ENCODE measurements at places on chromosomes 2 and 18.

GRCh38 chr18:22194151-22194598, 24.8 kb downstream of the GATA6 start:
- no peak for DNase-seq

DNA sequence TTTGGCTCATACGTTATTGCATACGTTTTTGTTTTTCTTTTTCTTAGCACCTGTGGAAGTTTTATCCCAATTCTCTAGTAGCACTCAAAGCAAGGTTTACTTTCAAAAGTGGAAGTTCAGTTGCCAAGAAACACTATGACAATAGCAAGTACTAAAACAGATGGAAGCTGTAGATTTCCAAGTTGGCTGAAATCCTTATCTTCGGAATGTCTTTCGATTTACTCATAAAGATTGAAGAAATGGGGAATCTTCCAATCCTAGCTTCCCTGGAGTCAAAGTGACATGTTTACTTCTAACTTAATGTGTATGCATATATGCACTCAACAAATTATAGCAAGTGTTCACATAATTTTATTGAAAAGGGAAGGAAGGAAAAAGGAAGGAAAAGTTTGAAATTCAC, 307.4 kb downstream of the CTNNA2 start:
- no peak for DNase-seq

DNA sequence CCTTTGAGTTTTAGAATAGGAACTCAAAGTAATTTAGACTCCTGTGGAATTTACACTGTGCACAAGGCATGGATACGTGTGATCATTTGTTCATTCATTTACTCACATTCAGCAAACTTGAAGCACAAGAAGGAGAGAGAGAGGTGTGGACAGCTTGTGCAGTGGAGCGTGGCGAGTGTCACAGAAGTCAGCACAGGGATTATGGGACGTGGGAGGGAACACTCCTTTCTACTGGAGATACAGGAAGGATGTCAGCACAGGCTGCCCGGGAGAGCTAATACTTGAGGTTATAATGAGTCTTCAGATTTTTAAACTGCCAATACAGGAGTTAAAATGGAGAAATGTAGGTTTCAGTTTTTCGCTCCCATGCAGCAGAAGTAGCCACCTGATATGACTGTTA, 7.0 kb downstream of the FAM228A start:
- DNase-seq, result no peak

DNA sequence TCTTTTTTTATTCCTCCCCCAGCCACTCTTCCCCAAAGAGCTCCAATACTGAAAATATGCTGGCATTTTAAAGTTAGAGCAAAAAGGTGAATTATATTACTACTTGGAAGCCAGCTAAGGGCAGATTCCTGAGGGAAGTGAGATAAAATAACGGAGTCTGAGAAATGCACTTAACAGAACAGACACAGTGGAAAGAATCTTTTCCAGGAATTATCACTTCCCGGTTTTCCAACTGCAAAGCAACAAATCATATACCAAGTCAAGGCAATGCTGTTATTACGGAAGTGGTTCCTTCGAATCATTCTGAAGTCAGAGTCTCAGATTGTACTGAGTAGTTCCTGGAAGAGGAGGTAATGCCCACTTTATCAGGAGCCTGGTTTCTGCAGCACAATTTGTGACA, 435.0 kb upstream of the SPRED2 start:
- no peak for DNase-seq

DNA sequence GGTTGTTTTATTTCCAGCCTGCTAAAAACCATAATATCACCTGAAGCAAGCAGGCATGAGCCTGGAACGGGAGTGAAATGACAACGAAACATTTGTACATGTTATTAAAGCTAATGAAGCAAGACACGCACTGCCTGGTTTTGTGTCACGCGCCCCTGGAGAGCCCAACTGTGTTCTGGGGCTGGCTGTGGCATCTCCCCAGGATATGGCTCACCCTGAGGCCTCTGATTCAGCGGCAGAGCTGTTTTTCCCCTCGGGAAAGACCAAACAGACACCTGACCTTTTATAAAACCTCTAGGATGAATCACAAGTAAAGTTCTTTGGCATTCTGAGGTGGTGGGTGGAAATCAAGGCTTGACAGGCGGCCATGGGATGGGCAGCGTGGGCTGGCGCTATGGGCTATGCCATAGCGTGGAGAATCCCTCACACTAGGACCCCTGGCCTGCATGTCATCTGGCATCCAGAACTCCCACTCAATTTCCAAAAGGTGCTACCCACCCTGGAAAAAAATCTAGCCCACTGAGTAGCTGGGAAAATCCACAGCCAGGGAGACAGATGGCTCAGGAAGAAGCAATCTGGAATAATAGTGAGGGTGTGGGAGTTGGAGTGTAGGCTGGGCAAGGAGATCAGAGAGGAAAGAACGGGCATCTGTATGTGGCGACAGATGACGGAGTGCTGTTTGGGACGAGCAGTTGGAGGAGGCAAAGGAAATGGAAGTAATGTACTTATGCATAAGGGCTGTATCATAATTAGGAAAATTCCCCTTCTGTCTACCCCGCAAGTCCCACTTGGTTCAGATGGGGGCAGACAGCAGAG, 262.0 kb downstream of the AFF3 start:
- DNase-seq, result no peak

DNA sequence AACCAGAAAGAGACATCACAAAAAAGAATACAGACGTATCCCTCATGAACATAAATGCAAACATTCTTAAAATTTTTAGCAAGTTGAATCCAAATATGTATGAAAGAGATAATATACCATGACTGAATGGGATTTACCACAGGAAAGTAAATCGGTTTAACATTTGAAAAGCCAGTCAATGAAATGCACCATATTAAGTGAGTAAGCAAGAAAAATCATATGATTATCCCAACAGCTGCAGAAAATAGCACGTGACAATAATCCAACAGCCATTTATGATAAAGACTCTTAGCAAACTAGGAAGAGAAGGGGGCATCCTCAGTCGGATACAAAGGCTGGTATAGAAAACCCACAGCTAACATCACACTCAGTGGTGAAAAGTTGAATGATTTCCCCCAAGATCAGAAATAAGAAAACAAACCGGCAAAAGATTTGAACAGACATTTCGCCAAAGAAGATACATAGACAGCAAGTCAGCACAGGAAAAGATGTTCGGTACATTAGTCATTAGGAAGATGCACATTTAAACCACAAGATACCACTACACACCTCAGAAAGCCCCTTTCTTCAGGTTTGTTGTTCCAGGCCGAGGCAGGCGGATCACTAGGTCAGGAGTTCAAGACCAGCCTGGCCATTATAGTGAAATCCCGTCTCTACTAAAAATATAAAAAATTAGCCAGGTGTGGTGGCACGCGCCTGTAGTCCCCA, 144.3 kb downstream of the INHBB start:
- no peak for DNase-seq

- no peak for DNase-seq
Measured at GRCh38 chr2:15107137-15107536, 454.0 kb downstream of the NBAS start.

- DNase-seq, result no peak
Measured at GRCh38 chr2:217047209-217047608, 187.3 kb upstream of the TNP1 start.

- DNase-seq, result no peak
Measured at GRCh38 chr2:181262782-181263181, 194.4 kb upstream of the ITGA4 start.

GRCh38 chr2:128638341-128639119, 319.9 kb upstream of the HS6ST1 start:
- DNase-seq, result no peak

DNA sequence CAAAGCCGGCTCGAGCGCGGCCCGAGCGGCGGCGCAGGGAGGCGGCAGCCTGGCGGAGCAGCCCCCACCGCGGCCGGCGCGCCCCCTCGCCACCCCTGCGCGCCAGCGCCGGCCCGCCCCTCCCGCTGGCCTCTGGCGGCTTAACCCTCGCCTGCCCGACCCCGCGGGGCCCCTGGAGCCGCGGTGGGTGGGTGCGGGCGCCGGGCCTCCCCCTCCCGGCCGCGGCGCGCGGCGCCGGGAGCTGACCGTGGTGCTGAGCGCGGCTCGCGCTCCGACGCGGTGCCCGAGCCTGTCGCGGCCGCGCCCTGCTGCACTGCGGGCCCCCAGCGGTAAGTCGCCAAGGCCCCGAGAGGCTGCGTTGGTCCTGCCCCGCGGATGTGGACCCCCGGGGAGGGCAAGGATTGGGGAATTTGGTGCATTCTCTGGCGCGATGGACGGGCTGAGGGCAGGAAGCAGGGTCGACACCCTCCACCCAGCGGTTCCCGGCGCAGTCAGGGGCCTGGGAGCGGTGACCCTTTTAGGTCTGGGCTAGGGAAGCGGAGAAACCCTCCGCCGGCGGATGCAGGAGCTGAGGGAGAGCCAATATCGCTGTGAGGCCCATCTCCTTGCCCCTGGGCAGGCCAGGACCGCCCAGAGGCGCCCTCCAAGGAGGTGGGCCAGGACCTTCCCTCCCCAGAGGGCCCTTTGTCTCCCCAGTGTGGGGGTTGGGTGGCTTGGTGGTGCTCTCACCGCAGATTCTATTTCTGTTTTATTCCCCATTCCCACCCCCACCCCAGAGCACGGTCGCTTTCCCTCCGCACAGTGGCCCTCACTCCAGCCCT, 923 bp downstream of the AMER3 start:
- DNase-seq, result no peak

DNA sequence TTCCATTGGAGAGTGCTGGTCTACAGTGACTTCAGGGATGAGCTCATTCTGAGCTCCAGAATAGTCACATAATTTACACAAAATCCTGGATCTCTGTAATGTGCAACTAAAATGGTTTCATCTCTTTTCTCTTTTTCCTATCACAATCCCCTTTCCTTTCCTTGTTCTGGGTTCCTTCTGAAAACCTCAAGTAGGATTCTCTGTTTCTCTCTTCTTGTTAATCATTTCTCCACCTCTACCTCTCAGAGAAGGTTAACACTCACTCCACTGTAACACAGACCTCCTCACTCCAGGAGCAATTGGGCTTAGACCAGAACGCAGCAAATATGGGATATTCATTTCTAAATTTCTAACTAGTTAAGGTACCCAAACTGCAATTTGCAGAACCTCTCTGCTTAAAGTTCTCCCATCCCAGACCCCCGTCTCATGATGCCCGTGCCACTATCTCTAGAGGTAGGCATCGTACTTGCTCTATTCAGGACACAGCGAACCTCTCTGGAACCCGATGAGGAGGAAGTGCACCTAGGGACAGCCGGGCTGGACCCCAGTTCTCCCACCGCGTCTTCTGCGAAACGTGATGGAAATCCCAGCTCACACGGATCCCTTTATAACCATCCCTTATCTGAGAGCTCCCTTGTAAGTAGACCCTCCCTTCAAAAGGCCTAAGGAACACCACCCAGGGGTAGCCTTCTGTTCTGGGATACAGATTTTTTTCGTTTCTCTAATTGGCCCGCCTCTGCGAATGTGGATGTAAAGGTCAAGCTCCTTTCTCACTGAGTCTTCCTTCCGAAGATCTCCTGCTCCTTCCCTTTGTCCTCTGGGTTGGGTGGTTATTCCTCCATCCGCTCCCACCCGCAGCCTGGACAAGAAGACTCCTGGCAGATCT, 1.3 kb downstream of the FOXI3 start:
- no peak for DNase-seq

DNA sequence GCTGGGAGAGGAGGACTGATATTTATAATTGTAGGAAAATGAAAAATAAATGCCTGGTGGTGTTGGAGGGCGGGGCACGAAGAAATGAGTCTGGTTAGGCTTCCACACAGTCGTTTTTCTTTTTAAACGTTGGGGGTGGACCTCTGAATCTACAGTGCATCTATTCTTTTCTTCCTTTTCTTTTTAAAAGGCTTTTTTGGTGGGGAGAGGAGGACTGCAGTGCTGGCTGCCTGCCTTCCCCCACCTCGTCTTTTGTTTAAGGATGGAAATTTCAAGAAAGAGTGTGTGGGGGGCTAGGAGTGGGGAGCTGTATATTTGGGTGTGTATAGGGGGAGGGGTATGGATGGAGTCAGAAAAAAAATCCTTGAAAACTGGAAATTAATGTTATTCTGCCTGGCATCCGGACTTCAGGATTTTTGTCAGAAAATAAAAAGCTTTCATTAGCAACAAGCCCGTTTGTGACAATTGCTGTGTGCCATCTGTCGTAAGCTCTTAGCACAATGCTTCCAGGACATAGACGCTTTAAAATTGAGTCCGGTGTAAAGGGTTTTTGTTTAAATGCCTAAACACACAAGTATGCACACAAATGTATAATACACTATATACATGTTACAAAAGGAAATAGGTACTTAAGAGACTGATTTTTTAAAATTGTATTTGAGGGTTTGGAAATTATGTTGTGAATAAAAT, 1.1 kb downstream of the MAP2 start:
- no peak for DNase-seq

DNA sequence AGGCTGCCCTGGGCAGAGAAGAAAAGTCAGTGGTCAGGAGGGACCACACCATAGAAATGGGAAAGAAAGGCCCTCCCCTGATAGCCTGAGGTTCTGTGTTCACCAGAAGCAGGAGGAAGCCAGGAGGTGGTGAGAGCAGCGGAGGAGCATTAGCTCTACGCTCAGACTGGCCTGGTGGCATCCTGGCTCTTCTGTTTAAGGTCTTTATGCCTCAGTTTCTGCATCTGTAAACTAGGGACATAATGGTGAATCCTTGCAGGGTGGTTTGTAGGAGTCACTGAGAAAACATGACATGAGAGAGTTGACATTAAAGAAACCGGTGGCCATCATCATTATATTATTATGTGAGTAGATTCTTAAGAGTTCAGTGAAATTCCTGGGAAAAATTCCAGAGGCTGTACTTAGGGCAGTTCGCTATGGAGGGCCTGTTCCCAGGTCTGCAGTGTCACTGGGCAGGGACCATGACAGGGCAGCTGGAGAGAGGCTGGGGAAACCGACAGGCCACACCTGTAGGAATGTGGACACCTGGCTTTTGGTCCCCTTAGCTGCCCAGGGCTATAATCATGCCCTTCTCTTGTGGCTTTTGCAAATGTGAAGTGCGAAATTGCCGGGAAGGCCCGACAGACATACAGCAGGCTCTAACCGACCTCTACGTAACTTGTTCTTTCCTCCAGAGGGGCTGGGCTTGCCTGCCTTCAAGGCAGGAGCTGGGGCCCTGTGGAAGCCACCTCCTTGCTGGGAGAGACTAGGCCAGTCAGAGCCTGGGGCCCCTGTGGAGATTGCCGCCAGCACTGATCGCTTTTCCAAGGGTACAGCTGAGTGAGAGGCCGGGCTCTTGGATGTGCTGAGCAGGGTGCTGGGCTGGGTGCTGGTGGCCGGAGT, 31.0 kb downstream of the GLI2 start:
- no peak for DNase-seq

DNA sequence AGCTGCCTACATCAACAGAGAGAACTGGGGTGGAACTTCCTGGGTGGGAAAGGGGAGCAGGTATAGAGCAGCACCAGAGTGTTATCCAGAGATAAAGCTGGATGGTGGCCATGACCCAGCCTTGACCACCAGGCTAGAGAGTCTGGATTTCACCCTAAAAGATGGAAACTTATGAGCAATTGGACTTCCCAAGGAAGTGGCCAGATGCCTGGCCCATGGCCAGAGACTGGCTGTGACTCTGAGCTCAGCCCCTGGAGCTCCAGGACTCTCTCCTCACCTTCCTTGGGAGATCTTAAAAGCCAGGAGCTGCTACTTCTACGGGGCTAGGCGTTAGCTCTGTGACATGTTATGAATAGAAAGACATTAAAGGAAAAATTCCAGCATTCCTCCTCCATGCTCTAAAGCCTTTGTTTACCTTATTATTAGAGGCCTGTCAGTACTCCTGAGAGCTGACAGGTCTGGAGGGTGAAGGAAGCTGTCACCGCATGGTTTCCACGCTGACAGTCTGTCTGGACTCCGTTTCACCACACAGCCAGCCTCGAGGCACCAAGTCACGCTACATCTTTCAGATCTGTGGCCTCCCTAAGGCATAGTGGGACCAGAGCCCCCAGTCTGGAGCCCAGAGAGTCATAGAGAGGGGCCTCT, 260.0 kb upstream of the SIX2 start:
- DNase-seq, result no peak

- no peak for DNase-seq
Measured at GRCh38 chr2:212595036-212595654, 56.5 kb upstream of the ERBB4 start.
